ENCODE measurements at places on chromosomes 2 and 18.

DNA sequence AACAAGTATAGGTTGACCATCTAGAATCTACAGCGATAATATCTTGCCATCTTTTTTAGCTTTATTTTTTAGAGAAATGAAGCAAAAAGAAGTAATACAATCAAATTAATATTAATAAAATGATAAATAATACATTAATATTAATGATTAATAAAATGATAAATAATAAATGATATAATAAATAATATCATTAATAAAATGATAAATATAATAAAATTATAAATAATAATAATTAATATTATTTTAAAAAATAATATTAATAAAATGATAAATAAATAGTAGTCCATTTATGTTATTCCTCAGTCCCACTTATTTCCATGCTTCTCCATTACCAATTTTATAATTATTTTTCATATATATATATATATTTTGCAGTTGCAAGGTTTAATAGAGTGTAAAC is 3.2 kb upstream of the REG3A start:
- DNase-seq, result no peak

DNA sequence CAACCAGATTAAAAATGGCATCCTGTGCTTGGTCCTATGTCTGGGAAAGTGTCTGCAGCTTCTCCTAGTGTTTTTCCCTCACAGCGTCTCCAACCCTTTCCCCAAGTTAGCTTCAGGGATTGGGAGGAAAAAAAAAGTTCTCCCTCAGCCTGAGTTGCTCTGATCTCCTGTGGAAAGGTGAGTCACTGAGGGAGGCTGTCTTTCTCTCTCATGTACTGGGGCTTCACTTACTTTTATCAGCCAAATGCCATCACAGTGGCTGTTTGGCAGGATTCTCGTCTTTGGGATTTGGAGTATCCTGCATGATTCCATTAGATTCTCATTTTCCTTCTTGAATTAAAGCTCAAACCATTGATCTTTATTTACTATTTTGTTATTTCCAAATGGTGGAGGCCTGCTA is 18.1 kb downstream of the GTF2A1L start:
- DNase-seq, result no peak

GRCh38 chr2:189835855-189836558 is 51.8 kb downstream of the PMS1 start:
- DNase-seq, result no peak

GRCh38 chr2:157620956-157621355 is 7.7 kb downstream of the ACVR1C start:
- no peak for DNase-seq

- no peak for DNase-seq
These were observed 5.7 kb upstream of the SNED1 start for GRCh38 chr2:240992572-240993291.
